ENCODE measurements at places on chromosomes 2 and 18.

DNA sequence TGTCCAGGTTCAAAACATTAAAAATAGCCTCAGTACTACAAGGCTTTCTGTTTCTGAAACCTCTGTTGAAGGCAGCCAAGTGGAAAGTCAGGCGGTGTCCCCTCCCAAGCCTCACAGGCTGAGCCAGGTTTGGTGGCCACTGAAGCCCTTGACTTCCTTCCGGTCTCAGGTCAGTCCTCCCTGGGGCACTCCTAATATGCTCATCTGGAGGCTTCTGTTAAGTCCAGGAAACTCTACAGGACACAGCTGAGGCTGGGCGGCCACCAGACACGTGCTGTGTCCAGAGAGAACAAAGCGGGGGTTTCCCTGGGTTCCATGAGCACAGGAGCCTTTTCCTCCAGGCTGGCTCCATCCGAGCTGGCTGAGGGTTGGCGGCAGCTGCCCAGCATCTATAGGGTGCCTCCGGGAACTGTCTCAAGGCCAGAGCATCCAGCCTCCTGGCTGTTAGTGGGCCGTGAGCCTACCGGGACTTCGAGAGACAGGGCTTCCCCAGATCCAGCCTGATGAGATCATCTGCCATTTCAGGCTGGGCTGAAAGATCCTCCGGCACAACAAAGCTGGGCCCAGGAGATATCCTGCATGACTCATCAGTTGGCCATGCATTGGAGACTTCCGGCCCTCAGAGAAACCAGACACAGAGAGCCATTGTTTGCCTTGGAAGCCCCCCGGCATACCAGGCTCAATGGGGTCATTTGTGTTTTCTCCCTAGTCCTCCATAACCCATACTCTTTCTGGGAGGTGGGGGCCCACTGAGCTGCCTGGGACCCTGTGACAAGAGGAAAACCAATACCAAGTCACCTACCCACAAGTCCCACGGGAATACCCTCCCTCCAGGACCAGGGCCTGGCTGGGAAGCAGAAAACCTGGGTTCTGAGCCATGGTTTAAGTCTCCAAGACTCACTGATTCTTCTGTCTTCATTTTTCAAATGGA is 71.7 kb downstream of the HS1BP3 start:
- no peaks in the 10 kb centered on the region for H3K36me3 ChIP-seq
- peaks cover 27% of the 10 kb centered on the region for H3K4me1 ChIP-seq
- no peak overlapping the region for H3K27ac ChIP-seq

DNA sequence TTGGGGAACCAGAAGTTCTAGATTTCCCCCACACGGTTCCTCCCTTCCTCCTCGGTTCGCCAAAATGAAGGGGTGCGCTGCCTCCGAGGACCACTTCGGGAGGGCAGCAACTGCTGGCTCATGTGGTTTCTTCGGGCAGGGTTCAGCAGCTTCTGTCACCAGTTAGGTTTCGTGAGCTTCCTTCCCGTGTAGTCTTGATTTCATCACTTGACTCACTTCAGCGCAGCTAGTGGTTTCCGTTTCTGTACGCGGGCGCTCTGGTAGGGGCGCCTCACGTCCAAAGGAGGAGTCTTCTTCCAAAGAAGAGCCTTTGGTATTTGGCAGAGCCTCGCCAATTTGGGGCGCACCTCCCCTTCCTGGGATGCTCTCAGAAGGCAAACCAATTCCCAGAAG is 485 bp upstream of the GALNT3 start:
- DNase-seq, result peak; percentile 71
- H3K4me1 ChIP-seq, result peaks cover 40% of the 10 kb centered on the region
- H3K36me3 ChIP-seq, result peaks cover 8% of the 10 kb centered on the region
- peak overlapping the region; percentile 89 for H3K4me3 ChIP-seq

GRCh38 chr2:66694087-66694860 is 259.3 kb downstream of the MEIS1 start:
- H3K4me3 ChIP-seq, result no peak overlapping the region
- H3K27ac ChIP-seq, result no peak overlapping the region
- H3K36me3 ChIP-seq, result no peaks in the 10 kb centered on the region
- DNase-seq, result no peak

GRCh38 chr18:59358414-59358711 is 702 bp downstream of the LMAN1 start:
- peaks cover 29% of the 10 kb centered on the region for H3K4me1 ChIP-seq
- H3K27ac ChIP-seq, result peak overlapping the region; percentile 100
- peaks cover 22% of the 10 kb centered on the region for H3K36me3 ChIP-seq
- H3K4me3 ChIP-seq, result peak overlapping the region; percentile 99
- no peaks in the 10 kb centered on the region for H3K27me3 ChIP-seq

- H3K36me3 ChIP-seq, result no peaks in the 10 kb centered on the region
- no peak for DNase-seq
- H3K4me1 ChIP-seq, result no peaks in the 10 kb centered on the region
- H3K27me3 ChIP-seq, result no peaks in the 10 kb centered on the region
- H3K4me3 ChIP-seq, result no peak overlapping the region
These were observed 360.7 kb downstream of the FIGN start for GRCh38 chr2:163375070-163375469.

GRCh38 chr2:214578442-214578841 is 167.6 kb downstream of the VWC2L start:
- DNase-seq, result no peak
- H3K27me3 ChIP-seq, result no peaks in the 10 kb centered on the region
- H3K4me1 ChIP-seq, result no peaks in the 10 kb centered on the region

- peaks cover 36% of the 10 kb centered on the region for H3K4me1 ChIP-seq
- H3K36me3 ChIP-seq, result peaks cover 14% of the 10 kb centered on the region
- H3K4me3 ChIP-seq, result peak overlapping the region; percentile 87
- peaks cover 4% of the 10 kb centered on the region for H3K27me3 ChIP-seq
- peak; percentile 8 for DNase-seq
- H3K27ac ChIP-seq, result peak overlapping the region; percentile 68
These were observed 1.4 kb upstream of the TTL start for GRCh38 chr2:112480530-112481049.

DNA sequence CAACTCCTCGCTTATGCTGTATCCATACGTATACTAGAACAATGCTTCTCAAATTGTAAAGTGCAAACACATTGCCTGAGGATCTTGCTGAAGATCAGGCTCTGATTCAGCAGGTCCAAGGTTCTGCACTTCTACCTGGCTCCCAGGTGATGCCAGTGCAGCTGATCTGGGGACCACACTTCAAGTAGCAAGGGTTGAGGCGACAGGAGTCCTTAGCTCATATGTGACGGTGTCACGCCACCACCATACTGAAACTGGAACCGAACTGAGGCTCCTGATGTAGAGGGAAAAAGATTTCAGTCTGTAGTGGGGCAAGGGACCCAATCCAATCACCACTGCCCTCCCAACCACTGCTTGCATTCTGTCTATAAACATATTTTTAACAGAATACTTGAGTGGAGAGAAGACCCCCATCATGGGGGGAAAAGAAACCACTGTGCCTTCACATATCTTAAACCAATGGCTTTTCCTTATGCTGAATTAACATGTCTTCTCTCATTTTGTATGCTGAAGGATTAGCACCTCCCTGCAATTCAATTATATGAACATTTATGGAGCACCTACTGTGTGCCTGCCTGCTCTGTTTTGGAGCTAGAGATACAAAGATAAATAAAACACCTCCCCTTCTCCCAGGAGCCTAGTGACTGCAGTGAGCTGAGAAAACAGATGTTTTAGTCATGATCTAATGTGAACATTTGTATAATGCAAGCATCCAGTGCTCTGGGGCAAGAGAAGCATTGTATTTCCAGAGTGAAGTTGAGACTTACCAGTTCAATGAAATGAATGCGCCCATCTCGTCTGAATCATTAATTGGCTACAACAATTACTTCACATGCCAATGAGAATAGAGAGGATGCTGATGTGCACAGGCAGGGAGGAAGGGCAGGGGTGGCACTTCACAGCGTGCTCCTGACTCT is 6.6 kb upstream of the ASAP2 start:
- H3K27ac ChIP-seq, result no peak overlapping the region
- H3K4me3 ChIP-seq, result no peak overlapping the region
- no peak for DNase-seq
- H3K36me3 ChIP-seq, result no peaks in the 10 kb centered on the region

DNA sequence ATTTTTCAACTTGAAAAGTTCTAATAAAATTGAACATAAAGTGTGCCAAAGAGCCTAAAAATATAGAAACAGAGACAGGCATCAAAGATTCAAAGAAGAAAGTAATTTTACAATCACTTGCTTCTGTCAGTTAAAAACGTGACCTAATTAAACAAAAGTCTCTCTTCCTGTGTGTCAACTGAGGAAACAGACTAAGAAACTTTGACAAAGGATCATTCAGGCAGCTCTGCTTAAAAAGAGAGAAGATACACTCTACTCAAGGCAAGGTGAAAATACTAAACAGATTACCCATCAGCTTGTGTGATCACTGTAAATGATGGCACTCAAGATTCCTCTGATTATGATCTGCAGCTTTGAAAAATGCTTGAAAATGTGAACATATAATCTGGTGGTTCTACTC is 47.8 kb downstream of the DYM start:
- H3K27ac ChIP-seq, result peak overlapping the region; percentile 9
- peaks cover 24% of the 10 kb centered on the region for H3K4me1 ChIP-seq
- no peak overlapping the region for H3K4me3 ChIP-seq
- peaks cover 3% of the 10 kb centered on the region for H3K36me3 ChIP-seq
- DNase-seq, result no peak
- H3K27me3 ChIP-seq, result no peaks in the 10 kb centered on the region

DNA sequence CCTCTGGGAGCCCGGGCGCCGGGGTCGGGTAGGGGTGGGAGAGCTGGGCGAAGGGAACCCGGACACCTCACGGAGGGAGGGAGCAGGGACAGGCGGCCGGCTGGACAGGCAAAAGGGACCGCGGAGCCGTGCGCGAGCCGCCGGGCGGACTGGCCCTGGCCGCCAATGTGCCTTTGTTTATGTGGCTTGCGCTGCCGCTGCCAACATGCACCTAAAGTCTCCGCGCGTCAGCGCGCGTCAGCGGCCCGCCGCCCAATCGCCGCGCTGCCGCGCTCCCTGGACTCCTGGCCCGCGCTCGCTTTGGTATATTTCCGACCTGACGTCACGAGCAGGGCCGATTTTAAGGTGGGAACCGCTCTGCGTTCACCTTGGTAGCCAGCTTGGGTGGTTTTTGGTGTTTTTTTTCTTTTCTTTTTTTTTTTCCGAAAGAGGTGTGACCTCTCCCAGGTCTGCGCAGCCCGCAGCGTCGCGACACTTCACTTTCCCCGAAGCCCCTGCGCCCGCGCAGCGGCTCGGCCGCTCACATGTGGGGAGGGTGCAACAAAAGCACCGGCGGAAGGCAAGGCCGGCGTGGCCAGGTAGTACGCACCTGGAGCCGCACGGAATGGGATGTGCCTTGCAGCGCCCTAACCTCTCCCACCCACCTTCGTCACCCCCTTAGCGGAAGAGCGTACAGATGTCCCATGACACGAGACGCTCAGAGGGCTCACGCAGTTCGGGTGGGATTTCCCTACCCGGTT is at the start of gene NR4A2:
Gene NR4A2 (minus strand): TSS at position 188 of the 740 bp plus-strand sequence. CDS start 2,535 bp downstream, outside the sequence.
- peaks cover 29% of the 10 kb centered on the region for H3K36me3 ChIP-seq
- peaks cover 15% of the 10 kb centered on the region for H3K27me3 ChIP-seq
- H3K4me3 ChIP-seq, result peak within 1 kb of the TSS; percentile 91
- peaks cover 74% of the 10 kb centered on the region for H3K4me1 ChIP-seq
